ENCODE measurements at places on chromosomes 1 and 21. TPM values are rescaled to one million over a fixed set of nuclear protein-coding genes. Genes with fewer than 3 reads are reported as not detected.

TAS1R1 gene
- not detected for total RNA-seq

GRCh38 chr1:234997896-234998741 lies 130.5 kb downstream of the TOMM20 start:
- H3K4me1 ChIP-seq: peaks cover 18% of the 10 kb centered on the region
- H3K36me3 ChIP-seq: no peaks in the 10 kb centered on the region
- no peak for DNase-seq
- H3K4me3 ChIP-seq: no peak overlapping the region
- no peaks in the 10 kb centered on the region for H3K27me3 ChIP-seq

GRCh38 chr1:107900090-107900945 lies 64.7 kb downstream of the VAV3 start:
- H3K27me3 ChIP-seq: no peaks in the 10 kb centered on the region
- DNase-seq: no peak
- no peak overlapping the region for H3K4me3 ChIP-seq
- no peaks in the 10 kb centered on the region for H3K36me3 ChIP-seq
- no peak overlapping the region for H3K27ac ChIP-seq

DNA sequence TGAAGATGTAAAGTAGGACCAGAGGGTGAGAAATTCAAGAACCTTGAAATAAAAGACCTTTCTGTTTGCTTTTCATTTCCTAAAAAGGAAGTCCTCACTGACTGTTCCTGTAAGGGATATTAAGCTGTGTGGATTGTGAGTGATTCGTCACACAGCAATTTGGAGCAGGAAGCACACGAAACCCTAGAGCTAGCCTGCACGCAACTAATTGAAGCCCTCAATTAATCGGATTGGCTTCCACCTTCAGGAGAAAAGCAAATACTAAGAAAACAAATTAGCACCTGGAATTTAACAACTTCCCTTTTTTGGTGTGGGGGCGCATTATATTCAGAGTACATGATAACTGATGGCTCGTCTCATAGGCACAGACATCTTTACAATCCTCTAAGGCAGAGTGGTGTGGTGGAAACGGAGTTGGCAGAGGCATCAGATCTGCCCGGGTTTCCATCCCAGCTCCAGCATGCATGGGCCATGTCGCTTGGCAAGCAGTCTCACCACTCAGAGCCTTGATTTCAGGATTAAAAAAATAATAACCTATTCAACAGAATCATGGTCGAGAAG lies 95.2 kb downstream of the KCNJ15 start:
- DNase-seq: no peak
- H3K4me1 ChIP-seq: peaks cover 44% of the 10 kb centered on the region
- no peaks in the 10 kb centered on the region for H3K27me3 ChIP-seq
- no peaks in the 10 kb centered on the region for H3K36me3 ChIP-seq
- peak overlapping the region; percentile 86 for H3K27ac ChIP-seq

- no peaks in the 10 kb centered on the region for H3K27me3 ChIP-seq
- no peak overlapping the region for H3K27ac ChIP-seq
- H3K4me3 ChIP-seq: no peak overlapping the region
- DNase-seq: no peak
- H3K36me3 ChIP-seq: no peaks in the 10 kb centered on the region
- H3K4me1 ChIP-seq: no peaks in the 10 kb centered on the region
Measured at GRCh38 chr1:218401441-218401997, 56.4 kb downstream of the TGFB2 start.

LRRC7 gene
- total RNA-seq: not detected

TTC22 gene
- 7.7 TPM for total RNA-seq

DNA sequence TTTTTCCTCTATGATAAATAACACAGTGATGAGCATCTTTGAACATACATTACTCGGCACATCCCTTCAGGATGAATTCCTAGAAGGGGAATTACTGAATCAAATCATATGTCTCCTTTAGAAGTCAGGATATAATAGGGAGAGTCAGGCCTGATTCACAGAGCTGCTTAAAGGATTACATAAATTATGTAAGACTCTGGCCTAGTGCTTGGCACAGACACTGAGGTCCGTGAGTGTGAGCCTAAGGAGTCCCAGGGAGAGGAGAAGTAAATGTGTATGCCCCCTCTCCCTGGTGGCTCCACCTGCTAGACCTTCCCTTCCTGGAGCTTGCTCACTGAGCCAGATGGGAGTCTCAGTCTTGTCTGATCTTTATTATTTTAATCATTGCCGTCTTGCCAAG lies 8.6 kb upstream of the FOXE3 start:
- no peak overlapping the region for H3K27ac ChIP-seq
- H3K27me3 ChIP-seq: peaks cover 19% of the 10 kb centered on the region

SLAMF7 gene
- 16.9 TPM for total RNA-seq

NSUN4 gene
- total RNA-seq: 22.6 TPM

- H3K4me1 ChIP-seq: no peaks in the 10 kb centered on the region
- no peak for DNase-seq
- no peaks in the 10 kb centered on the region for H3K36me3 ChIP-seq
- H3K4me3 ChIP-seq: no peak overlapping the region
Measured at GRCh38 chr1:197800379-197801110, 25.3 kb upstream of the DENND1B start.

DNA sequence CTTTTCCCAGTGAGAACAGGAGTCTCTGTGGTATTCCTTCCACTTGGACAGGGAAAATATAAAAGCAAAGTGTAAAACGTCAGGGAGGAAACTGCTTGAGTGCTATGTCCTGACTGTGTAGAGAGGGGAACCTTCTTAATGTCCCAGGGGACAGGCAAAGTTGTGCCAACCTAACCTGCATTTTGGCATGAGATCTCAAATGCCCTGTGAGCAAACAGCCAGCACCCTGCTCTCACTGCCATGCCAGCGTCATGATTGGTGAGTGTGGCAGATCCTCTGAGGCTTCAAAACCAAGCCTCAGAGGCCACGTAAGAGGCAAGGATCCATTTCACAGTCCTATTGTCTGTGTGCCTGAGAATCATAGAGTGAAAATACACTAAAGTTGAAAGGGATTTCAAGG lies 49.7 kb upstream of the RAP1A start:
- H3K27ac ChIP-seq: no peak overlapping the region
- no peaks in the 10 kb centered on the region for H3K36me3 ChIP-seq
- DNase-seq: no peak
- H3K4me1 ChIP-seq: peaks cover 10% of the 10 kb centered on the region

FOXD3 gene
- not detected for total RNA-seq

DNA sequence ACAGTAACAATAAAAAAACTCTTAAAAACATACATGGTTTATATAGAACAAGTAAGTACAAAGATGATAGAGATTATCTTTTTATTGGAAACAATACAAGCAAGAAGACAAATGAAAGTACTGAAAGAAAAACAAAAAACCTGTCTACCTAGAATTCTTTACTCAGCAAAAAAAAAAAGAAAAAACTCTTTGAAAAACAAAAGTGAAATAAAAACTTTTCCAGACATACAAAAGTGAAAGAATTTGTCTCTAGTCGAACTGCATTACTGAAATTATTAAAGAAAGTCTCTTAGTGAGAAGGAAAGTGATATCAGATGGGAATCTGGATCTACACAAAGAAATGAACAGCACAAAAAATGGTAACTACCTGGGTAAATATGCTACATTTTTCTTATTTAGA lies 2.7 kb upstream of the HMCN1 start:
- no peaks in the 10 kb centered on the region for H3K36me3 ChIP-seq
- peaks cover 20% of the 10 kb centered on the region for H3K4me1 ChIP-seq
- no peak for DNase-seq
- no peak overlapping the region for H3K4me3 ChIP-seq
- H3K27ac ChIP-seq: no peak overlapping the region

- H3K4me1 ChIP-seq: peaks cover 44% of the 10 kb centered on the region
- no peaks in the 10 kb centered on the region for H3K36me3 ChIP-seq
- H3K27me3 ChIP-seq: no peaks in the 10 kb centered on the region
- no peak overlapping the region for H3K27ac ChIP-seq
Measured at GRCh38 chr1:167263819-167264464, 43.3 kb downstream of the POU2F1 start.

DNA sequence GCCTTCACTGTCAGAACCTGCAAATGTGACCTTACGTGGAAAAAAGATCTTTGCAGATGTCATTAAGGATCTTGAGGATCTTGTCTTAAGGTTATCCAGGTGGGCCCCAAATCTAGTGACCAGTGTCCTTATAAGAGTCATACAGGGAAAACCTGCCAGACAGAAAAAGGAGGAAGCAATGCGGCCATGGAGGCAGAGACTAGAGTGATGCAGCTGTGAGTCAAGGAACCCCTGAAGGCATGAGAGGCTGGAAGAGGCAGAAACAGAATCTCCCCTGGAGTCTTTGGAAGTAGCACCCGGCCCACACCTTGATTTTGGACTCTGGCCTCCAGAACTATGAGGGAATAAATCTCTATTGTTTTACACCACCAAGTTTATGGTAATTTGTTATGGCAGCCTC lies 36.5 kb upstream of the DNASE2B start:
- no peak overlapping the region for H3K27ac ChIP-seq
- peaks cover 9% of the 10 kb centered on the region for H3K4me1 ChIP-seq
- H3K4me3 ChIP-seq: no peak overlapping the region
- DNase-seq: no peak

DNA sequence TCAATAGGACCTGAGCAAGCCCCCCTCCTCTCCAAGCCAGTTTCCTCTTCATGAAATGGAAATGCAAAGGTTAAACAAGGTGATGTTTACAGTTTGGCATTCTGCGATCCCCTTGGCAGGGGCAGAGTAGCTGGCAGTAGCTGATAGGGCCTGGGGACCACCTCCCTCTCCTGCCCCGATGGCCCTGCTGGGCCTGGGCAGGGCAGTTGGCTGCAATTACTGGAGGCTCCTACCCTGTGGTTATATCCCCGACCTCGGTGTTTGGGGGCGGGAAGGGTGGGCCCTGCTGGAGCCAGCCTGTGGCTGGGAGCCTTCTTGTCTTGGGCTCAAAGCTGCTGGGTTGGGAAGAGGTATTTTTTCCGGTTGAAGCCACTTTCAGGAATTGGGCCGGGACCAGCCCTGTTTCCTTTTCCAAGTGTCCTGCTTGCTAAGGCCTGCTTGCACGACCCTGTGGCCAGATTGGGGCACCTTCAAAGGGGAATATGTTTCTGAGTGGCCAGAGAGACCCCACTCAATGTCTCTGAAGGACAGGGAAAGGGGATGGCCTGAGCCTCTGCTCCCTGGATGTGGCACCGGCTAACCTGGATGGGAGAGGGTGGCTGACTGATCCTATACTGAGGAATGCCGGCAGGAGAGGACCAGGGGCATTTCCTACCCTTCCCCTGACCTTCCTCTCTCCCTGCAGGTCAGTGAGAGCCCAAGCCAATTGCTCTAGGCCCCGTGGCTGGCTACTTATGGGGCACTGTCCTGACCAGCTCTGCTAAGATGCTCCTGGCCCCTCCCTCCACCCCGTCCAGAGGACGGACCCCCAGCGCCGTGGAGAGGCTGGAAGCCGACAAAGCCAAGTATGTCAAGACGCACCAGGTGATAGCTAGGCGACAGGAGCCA lies 1.9 kb downstream of the FAM110D start:
- H3K4me1 ChIP-seq: no peaks in the 10 kb centered on the region
- peaks cover 87% of the 10 kb centered on the region for H3K27me3 ChIP-seq
- H3K4me3 ChIP-seq: peak overlapping the region; percentile 53
- DNase-seq: no peak
- H3K27ac ChIP-seq: peak overlapping the region; percentile 50

CA6 gene
- total RNA-seq: not detected

Measured in left lung (tissue), 14 donors.